Right ventricle myocardium superior (tissue), 1 donor: ENCODE measurements at places on chromosomes 4 and X.

- DNase-seq, result no peak
These were observed 242.7 kb downstream of the BCOR start for GRCh38 chrX:39854772-39855747.

DNA sequence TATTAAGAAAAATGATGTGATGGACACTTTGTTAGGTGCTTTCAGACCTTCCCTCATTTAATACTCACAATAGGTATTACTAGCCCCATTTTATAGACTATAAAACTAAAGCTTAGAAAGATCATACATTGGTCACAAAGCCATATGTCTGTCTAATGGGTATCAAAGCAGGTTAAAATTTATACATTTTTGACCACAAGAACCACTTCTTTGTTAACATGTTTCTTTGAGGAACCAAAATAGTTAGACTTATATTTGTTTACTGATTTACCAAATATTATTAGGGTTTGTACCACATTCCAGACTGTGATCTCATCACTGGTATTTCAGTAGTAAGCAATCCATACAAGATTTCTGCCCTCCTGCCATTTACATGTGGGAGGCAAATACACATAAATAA, 363.3 kb downstream of the NAF1 start:
- no peak for DNase-seq

GRCh38 chr4:172356016-172356415, 542.8 kb downstream of the GALNTL6 start:
- DNase-seq, result no peak

DNA sequence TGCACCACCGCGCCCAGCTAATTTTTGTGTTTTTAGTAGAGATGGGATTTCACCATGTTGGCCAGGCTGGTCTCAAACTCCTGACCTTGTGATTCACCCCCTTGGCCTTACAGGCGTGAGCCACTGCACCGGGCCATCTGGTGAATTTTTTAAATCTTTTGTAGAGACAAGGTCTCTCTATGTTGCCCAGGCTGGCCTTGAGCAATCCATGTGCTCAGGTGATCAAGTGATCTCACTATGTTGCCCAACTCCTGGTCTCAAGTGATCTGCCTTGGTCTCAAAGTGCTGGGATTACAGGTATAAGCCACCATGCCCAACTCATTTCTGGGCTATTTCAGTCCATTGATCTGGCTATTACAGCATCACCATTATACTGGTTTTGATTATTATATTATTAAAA, 22.2 kb upstream of the GALNT7 start:
- no peak for DNase-seq

- no peak for DNase-seq
These were observed 8.4 kb upstream of the BST1 start for GRCh38 chr4:15694431-15694830.

- DNase-seq, result no peak
These were observed 36.3 kb upstream of the GRPR start for GRCh38 chrX:16087076-16087475.

- DNase-seq, result no peak
These were observed 98.4 kb upstream of the GC start for GRCh38 chr4:71882113-71882841.

DNA sequence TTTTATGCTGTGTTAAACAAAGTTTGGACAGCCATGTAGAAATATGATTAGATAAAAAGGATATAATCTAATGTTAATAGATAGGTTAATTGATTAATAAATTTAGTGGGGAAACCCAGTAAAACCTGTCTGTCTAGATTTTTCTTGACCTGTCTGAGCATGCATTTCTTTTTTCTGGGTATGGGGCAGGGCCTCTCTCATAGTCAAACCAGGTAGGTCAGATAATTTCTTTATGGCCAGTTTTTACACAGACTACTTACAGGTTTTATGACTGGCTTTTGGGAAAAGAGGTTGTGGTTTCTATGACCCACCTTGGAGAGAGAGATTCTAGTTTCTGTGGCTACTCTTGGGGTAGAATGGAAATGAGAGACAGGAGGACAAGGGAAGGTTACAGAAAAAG, 135.6 kb upstream of the EPHA5 start:
- no peak for DNase-seq

DNA sequence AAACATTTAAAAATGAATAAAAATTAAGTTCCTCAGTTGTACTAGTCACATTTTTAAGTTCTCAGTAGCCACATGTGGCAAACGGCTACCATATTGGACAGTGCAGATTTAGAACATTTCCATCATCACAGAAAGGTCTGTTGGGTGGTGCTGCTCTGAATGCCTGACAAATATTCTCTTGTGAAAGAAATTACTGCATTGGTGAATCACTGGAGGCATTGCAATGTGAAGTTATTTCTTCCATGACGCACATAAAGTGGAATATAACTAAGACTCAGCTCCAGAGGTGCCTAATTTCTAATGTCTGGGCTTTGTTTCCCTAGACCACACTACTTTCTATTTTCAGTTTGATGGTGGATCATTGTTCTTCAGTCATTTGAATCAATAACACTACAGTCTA, 44.9 kb downstream of the CLNK start:
- DNase-seq, result no peak

DNA sequence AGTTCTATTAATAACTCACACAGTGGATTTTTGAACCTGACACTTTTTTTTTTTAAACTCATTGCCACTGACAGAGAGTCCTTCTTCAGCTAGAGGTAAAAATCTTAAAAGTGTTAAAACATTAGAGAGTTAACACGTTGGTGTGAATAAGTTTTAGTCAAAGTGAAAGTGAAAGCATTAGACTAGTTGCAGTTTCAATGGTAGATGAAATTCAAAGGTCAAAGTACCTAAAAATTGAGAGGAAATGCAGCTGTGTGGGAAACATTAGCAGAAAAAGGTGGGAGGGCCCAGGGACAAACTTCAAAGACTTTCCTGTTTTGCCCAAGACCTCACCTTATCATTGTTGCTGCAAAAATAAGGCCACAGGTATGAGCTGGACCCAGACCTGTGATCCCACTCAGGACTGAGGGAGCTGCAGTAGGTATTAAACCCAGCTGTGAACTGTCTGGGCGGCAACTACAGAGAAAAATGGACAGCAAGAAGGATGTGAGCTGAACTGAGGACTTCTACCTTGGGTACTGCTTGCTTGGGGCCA, 17.6 kb upstream of the GABRA4 start:
- DNase-seq, result no peak

GRCh38 chr4:10095296-10095991, 21.2 kb downstream of the WDR1 start:
- DNase-seq, result peak; percentile 38

- peak; percentile 41 for DNase-seq
These were observed 722 bp upstream of the EFHC2 start for GRCh38 chrX:44344194-44344593.

GRCh38 chr4:121822047-121822446, 1.6 kb downstream of the CCNA2 start:
- DNase-seq, result no peak

GRCh38 chr4:47650584-47651130, 165.6 kb downstream of the ATP10D start:
- DNase-seq, result no peak

DNA sequence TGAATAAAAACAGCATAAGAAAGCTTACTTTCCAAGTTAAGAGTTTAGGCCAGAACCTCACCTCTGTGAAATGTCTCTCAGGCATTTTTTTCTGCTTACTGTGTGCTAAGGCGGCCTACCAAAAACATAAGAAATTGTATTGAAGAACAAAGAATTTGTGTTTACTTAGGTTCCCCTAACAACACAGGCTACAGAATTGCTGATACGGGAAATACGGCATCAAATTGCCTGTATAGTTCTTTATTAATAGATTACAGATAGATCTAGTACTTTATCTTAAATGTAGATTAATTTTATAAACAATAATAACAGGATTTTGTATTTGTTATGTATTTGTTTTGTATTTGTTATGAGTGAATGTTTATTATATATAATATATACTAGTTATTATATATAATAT, 12.9 kb downstream of the ASIC5 start:
- no peak for DNase-seq
